Forelimb muscle (tissue), 1 donor: ENCODE measurements at places on chromosomes 16 and 17.

GRCh38 chr17:79622776-79623175 lies 11.9 kb upstream of the RBFOX3 start:
- no peak for DNase-seq

- DNase-seq: no peak
Measured at GRCh38 chr17:63455417-63455816, 9.3 kb upstream of the CYB561 start.

GRCh38 chr16:78503602-78504001 lies 404.1 kb downstream of the WWOX start:
- DNase-seq: peak; percentile 78

DNA sequence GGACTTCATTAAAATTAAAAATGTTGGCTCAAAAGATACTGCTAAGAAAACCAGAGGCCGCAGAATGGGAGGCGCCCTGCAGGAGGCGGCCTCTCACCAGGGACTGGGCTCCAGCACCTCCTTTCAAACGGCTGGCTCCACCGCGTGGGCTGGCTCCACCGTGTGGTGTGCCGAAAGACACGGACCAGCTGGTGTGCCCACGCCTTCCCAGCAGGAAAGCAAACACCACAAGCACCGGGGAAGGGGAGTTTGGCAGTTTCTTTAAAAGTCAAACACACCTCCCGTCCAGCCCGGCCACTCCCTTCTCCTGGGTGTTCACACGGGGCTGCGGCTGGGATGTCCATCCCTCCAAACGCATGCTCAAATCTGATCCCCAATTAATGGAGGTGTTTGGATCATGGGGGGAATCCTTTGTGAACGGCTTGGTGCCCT lies 13.9 kb downstream of the HAGH start:
- no peak for DNase-seq

DNA sequence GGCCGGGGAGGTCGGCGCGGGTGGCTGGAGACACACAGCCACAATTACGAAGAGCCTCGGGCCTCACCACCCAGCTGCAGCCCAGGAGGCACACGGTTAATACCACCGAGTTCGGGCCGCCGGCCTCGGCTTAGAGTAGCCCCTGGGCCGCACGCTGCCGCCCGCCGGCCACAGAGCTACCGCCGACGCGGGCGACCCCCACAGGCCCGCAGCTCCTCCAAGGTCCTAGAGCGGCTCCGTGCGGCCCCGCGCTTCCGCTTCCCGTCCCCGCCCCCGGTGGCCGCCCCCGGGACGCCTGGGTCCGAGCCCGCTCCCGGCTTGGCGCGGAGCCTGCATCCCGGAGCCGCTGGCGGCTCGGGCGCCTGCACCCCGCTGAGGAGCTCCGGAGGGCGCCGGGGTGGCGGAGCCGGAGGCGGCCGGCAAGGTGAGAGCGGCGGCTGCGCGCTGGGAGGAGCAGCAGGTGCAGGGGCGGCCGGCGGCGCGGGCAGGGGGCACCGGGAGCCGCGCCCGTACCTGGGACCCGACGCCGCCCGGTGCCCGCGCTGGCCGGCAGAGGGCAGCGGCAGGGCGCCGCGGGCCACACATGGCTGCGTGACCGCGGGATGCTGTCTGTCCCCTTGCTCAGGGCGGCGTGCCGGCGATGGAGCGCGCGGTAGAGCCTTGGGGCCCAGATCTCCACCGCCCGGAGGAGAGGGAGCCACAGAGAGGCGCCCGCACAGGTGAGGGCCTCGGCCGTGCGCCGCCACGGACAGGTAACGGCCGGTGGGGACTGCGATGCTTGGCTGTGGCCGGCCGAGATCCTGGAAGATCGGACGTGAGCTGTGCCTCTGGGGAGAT lies at the start of gene ZNF48:
ZNF48 (plus strand) TSS at position 266 of the 837 bp plus-strand sequence; CDS start at position 641, 375 bp downstream.
- peak; percentile 84 for DNase-seq

DNA sequence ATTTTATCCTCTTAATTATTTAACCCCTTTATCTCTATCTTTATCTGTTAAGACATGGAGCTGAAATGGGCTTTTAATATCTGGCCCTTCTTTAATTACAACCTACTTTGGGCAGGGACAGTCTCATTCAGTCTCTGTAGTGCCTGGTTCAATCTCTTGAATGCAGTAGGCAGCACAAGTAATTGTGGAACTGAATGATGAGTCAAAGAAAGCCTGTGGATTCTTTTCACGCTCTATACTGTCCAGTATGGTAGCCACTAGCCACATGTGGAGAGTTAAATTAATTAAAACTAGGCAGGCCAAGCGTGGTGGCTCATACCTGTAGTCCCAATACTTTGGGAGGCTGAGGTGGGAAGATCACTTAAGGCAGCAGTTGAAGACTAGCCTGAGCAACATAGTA lies 9.3 kb downstream of the BPTF start:
- DNase-seq: no peak

GRCh38 chr16:84570739-84571403 lies 47.0 kb downstream of the COTL1 start:
- DNase-seq: peak; percentile 83

- no peak for DNase-seq
Measured at GRCh38 chr17:55458978-55459377, 37.3 kb upstream of the MMD start.

GRCh38 chr16:84758627-84759026 lies 58.8 kb downstream of the USP10 start:
- DNase-seq: no peak

DNA sequence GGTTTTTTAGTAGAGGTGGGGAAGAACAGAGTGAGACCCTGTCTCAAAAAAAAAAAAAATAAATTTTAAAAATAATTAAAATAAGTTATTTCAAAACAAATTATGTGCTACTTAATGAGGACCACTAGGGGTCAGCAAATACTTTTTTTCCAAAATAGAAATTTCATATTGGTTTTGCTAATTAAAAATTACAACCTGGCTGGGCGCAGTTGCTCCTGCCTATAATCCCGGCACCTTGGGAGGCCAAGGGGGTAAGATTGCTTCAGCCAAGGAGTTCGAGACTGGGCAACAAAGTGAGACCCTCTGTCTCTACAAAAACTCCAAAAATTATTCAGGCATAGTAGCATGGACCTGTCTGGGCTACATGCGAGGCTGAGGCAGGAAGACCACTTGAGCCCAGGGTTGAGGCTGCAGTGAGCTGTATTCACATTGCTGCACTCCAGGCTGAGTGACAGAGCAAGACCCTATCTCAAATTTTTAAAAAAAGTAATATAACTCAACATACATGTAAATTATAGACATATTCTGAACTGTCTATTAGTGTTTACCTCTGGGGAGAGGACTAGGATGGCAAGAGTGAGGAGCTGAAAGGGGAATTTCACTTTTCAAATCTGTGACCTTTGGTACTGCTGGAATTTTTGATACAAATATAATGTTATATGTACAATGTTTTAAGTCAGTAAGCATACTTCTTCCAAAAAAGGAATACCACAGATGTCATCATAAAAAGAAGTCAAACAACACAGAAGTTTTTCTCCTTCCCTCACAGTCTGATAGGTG lies 8.1 kb downstream of the MEIOB start:
- DNase-seq: peak; percentile 6

DNA sequence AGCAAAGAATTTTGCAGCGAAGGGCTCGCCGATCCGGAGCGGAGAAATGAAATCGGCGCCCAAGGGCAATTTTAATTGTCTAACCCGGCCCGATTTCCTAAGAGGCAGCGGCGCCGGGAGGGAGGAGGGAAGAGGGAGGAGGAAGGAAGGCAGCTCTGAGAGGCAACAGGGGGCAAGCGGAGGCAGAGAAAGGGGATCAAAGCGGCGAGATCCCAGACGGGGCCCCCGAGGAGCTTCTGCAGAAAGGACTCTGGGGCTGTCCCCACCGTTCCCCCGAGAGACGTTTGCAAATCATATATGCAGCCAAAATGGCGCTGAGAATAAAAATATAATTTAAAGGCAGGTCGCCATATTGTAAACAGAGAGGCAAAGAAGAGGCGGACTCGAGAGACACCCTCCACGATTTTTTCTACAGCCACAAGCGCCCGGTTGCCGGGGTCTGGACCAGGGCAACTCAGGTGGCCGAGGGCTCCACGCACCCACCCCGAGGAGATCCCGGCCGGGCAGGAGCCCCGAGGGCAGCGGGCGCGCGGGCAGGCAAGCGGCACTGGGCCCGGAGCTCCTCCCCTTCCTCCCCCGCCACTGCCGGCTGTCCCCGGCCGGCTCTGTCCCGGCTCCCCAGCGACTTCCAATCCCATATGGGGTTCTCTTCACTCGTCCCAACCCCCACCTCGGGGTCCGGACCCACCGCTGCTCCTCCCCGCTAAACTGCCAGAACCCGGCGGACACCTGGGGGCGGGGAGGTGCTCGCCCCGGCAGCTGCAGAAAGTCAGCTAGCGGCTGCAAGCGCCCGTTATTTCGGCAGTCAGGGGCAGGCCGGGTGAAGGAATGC lies 1.9 kb downstream of the PHF12 start:
- DNase-seq: no peak

DNA sequence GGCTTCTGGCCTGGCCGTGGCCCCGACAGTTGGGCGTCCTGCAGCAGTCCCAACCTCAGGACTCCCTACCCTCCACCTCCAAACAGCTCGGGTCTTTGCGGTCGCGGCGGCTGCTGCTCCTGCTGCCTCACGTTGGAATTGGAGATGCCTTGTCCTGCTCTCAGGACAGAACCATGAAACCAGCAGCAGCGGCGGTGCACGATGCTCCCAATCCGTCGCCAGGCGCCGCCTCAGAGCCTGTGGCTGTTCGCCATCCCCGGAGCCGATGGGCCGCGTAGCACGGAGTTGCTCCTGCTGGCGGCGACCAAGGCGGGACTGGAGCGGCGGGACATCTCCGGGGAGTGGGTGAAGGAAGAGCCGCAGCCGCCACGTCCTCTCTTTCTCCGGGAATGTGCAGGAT lies 1965.9 kb downstream of the TP53TG3F start:
- DNase-seq: no peak

GRCh38 chr17:14304773-14305517 lies 4.1 kb downstream of the HS3ST3B1 start:
- DNase-seq: no peak

DNA sequence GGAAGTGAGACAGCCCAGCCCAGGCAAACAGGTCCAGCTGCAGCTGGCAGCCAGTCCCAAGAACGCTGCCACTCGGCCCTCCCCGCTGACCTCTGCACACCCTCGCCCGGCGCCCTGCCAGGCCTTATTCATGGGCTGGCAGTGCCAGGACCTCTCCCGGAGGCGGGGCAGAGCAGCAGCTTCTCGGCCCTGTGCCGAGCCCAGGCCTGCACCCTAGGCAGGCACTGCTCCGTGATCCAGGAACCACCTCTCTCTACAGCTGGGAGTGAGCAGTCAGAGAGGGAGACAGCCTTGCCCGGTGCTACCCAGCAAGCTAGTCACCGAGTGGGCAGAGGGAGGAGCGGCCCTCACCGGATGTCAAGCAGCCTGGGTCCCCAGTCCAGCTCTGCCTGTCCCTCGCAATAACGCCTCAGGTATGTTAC lies 79.9 kb upstream of the CBX4 start:
- DNase-seq: no peak

GRCh38 chr17:44105483-44105882 lies 18.0 kb downstream of the HDAC5 start:
- no peak for DNase-seq

DNA sequence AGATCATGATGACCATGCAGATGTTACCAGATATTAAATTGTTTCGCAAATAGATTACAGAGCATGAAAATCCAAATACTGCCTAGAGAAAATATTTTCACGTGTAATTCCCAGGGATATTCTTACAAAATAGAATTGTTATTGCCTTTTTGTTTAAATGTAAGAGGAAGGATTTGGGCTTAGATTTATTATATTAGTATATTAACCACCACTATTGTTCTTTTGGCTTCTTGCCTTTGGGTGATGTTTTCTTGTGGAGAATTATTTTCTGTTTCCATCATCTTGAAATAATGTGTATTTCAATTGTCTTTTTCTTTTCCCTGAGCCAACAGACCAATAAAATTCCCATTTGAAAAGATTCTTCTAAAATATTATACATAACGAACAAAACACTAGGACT lies 109.7 kb upstream of the NUDT7 start:
- peak; percentile 34 for DNase-seq

DNA sequence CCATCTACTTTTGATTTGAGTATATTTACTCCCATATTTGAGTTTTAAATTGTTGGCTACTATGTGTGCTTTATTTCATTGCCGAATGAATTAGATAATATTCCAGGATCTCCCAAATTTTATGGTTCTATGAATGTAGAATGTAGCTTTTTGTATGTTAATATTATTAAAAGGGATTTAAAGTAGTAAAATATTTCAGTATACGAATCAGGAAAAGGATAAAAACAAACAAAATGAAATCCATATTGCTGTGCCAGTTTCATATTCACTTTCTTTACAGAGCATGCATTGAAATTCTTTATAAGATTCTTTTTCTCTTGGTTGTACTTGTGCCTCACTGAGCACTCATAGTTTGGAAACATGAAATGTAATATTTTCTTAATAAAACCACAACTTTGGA lies 155.1 kb downstream of the CHD9 start:
- DNase-seq: no peak
